ENCODE measurements at places on chromosomes 7 and 10.
A peak's percentile ranks its signal among the peaks of the same experiment; 100 is the strongest.

DNA sequence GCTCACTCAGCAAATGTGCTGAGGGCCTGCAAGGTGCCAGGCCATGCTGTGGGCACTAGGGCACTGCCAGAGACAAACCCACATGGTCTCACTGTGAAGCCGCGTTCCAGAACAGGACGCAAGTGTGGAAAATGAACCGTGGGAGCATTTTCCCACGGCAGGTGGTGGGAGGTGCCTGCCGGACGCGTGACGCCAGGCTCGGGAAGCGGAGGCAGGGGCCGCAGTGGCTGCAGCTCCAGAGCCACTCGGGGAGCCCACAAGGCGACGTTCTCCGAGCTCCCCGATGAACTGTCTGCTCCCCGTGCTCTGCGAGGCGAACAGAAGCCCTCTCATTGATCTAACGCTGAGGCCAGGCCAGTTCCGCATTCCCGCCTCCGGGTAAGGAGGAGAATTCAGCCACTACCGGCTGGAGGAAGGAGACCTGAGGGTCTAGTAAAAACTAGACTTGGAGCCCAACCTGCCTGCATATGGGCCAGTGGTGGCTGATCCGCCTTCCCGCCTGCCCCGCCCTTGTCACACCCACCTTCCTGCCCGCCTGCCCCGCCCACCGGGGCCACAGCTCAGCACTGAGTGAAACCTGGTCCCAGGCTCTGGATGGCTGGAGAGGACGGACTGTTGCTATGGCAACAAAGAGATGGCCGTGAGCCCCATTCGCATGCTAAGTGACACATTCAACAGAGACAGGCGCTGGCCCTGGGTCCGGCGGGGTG is 13.1 kb downstream of the ADGRA1 start:
- peak; percentile 42 for DNase-seq

DNA sequence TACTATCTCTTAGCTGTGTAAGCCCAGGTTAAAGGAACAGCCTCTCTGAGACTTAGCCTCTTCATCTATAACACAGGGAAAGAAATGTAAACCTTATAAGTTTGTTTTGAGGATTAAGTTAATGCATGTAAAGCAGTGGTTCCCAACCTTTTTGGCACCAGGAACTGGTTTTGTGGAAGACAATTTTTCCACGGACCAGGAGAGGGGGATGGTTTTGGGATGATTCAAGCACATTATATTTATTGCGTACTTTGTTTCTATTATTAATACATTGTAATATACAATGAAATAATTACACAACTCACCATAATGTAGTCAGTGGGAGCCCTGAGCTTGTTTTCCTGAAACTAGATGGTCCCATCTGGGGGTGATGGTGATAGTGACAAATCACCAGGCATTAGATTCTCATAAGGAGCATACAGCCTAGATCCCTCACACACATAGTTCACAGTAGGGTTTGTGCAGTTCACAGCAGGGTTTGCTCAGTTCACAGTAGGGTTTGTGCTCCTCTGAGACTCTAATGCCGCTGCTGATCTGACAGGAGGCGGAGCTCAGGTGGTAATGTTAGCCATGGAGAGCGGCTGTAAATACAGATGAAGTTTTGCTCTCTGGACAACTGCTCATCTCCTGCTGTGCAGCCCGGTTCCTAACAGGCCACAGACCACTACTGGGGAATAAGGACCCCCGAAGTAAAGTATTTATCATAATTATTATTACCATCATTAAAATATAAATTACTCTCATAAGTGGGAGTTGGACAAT is 41.3 kb upstream of the ANK3 start:
- DNase-seq, result no peak

DNA sequence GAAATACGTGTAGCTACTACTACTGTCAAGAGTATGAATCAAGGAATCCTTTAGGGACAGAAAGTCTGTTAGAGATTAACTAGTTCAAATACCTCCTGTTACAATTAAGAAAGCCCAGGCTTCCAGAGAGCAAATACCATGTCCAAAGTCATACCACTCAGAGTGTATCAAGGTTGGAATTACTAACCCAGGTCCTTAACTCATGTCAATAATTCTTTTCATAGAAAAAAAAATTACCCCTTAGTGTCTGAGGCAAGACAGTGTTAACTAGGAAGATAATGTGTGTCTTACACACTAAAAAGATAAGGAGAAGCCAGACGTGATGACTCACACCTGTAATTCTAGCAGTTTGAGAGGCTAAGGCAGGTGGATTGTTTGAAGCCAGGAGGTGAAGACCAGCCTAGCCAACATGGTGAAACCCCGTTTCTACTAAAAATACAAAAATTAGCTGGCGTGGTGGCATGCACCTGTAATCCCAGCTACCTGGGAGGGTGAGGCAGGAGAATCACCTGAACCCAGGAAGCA is 423.4 kb downstream of the SORCS1 start:
- DNase-seq, result no peak

GRCh38 chr10:3790858-3791257 is 5.8 kb upstream of the KLF6 start:
- DNase-seq, result no peak

GRCh38 chr7:32809347-32809746 is 82.2 kb downstream of the KBTBD2 start:
- no peak for DNase-seq

DNA sequence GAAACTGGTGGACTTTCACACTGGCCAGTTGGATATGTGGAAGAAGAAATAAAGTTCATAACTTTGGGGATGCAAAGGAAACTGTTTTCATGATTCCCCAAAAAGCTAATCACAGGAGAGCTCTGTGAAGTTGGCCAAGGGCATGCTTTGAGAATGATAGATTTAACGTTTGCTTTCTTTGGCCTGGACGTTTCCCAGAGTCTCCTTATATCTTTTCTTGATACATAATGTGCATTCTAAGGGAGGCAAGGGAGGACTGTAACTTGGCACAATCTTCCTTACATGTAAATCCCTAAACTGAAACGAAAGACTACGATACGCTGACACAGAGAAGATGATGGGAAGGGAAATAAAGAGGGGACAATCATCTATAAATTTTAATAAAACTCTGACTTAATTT is 176.5 kb upstream of the INHBA start:
- DNase-seq, result no peak

DNA sequence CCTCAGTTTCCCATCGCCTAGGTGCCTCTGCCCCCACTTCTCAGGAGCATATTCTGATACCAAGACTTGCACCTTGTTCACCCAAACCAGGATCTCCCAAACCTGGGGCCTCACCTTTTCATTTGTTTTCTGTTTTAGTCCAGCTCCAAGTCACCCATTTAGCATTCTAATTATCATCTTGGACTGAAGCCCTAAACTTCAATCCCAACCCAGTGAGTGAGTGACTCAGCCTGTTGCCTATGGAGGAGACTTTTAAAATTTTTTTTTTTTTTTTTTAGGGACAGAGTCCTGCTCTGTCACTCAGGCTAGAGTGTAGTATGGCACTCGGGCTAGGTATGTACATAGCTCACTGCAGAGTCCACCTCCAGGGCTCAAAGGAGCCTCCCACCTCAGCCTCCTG is 378.9 kb upstream of the AUTS2 start:
- no peak for DNase-seq

DNA sequence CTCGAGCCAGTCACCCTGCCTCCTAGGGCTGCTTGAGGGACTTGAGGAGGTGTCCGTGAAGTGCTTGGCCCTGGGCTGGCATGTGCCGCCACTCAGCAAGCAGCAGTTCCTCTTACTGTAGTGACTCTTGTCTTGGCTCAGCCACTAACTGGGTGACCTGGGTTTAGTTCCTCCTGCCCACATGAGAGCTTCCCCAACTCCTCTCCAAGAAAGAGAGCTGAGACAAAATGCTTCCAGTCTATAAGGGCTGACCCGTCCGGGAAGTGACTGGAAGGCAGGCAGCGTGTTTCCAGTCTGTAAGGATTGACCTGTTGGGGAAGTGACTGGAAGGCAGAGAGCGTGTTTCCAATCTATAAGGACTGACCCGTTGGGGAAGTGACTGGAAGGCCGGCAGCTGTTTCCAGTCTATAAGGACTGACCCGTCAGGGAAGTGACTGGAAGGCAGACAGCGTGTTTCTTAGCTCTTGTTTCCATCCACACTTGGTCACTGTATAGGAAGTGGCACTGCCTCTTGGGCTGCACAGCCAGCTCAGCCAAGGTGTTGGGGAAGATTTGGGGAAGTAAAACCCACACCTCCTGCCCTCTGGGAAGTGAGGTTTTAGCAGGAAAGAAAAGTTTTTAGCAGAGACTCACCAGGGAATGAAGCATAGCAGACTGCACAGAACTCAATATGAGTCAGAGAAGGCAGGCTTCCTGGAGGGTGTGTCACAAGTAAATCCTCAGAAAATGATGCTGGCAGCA is 53.3 kb upstream of the PPIF start:
- DNase-seq, result peak; percentile 21

DNA sequence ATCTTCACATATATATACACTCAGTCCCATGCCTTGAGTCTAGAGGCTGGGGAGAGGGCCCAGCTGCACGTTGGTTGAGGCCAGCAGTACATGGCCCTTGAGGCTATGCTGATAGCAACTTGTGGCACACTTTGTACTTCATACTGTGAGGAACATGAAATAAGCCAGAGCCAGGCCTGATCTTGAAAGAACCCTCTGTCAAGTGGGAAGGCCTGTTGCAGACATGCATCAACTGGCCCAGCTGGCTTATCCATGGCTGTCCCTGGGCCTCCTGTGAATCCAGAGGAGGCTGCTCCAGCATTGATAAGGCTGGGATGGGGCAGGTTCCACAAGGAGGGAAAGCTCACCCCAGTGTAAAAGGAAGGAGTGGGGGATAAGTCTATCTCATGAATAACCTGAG is 140.4 kb downstream of the NRF1 start:
- DNase-seq, result no peak

DNA sequence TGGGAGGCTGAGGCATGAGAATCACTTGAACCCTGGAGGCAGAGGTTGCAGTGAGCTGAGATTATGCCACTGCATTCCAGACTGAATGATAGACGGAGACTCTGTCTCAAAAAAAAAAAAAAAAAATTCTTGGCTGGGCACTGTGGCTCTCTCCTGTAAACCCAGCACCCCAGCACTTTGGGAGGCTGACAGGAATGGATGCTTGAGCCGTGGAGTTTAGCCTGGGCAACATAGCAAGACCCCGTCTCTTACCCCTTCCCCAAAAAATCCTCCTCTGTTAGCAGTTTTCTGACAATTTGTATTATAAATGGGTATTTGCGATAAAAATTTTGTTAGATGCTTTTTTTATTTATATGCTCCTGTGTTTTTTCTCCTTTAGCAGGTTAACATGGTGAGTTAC is 11.0 kb downstream of the SAMD8 start:
- DNase-seq, result no peak

- DNase-seq, result no peak
These were observed 61.1 kb downstream of the RNF133 start for GRCh38 chr7:122637784-122638183.

GRCh38 chr7:12031638-12032037 is 179.5 kb upstream of the TMEM106B start:
- peak; percentile 13 for DNase-seq

DNA sequence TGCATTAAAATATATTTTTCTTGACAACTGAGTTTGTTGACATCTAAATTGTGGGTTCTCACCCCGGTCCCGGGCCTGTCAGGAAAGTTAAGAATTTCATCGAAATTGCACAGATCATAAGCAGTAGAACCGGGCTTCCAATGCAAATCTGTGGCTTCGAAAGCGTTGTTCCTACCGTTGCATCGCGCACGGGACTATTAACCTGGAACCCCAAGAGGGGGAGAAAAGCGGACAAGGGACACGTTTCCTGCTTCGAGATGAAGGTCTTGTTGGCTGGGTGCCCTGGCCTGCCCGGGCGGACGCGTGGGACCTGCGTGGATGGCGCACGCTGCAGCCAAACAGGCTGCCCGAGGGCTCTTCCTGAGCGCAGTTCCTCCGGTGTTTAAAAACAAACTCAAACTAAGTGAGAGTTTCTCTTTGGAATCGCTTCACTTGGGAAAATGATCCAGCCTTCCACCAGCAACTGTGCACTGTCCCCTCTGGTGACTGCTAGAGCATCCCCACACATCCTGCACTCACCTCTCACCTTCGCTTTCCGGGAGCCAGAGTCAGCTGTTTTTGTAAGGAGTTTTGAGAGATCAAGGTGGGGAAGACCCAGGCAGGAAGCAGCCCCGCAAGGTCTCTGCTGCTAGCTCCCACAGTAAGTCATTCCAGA is 5.1 kb upstream of the TBX20 start:
- no peak for DNase-seq

GRCh38 chr7:33632840-33633525 is 272.4 kb upstream of the BMPER start:
- DNase-seq, result no peak

GRCh38 chr7:53095731-53096501 is 60.5 kb downstream of the POM121L12 start:
- no peak for DNase-seq

- no peak for DNase-seq
These were observed 32.5 kb downstream of the RGS10 start for GRCh38 chr10:119509909-119510451.

DNA sequence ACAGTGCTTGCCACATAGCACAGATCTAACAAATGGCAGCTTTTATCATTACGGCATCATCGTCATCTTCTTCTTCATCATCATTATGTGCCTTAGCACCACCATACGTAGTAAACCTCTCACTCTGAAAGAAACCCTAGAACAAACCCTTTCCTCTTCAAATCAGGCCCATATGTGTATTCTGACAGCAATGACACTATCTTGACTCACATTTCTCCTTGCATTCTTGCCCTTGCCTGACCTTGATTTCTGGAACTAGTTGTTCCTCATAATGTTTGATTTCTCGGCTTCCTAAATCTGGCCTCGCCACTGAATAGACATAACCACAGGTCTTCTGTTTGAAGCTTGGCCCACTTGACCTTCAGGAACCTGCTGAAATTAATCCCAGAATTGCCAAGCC is 115.3 kb downstream of the DGKI start:
- no peak for DNase-seq

All from activated CD4-positive, alpha-beta T cell treated with anti-CD3 and anti-CD28 coated beads, Interleukin-10, Interleukin-2, amounts not matched to agents 100 ng/mL and 50 ng/mL, durations not matched to agents 16 hours and 8 hours (primary cell).